ENCODE measurements at places on chromosomes 16 and 17.

GRCh38 chr17:47955497-47956461 is 1.9 kb downstream of the PRR15L start:
- peak; percentile 47 for DNase-seq

GRCh38 chr16:89112377-89113151 is 18.9 kb downstream of the ACSF3 start:
- no peak for DNase-seq

GRCh38 chr17:73770115-73770848 is 126.0 kb upstream of the SDK2 start:
- DNase-seq, result peak; percentile 78

GRCh38 chr16:68356249-68356918 is 45.6 kb downstream of the PRMT7 start:
- no peak for DNase-seq

DNA sequence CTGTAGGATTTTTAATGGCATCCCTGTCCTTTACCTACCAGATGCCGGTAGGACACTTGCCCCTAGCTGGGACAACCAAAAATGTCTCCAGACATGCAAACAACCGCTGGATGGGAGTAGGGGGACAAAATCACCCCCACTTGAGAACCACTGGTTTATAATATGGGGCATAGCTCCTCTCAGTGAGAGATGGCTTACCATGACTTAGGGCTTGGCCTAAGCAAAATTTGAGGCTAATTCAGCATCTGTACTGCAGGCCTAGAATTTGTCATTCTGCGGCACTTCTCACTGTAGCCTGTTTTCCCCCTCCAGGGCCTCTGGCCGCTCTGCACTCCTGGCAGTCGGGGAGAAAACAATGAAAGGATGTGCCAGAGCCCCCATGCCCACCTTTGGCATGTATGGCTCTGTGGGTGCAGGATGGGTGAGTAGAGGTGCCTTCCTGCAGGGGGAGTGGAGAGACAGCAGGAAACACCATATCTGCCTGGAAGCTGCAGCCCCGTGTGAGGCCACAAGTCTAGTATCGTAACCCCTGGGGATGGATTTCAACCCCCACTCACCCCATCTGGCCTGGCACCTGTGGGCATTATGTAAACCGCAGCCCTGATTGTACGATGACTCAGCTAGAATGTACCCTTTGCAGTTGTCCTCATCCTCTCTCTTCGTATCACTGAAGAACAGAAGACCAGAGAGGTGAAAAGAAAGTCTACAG is 268.1 kb downstream of the SOX9 start:
- DNase-seq, result no peak

- no peak for DNase-seq
These were observed 10.3 kb downstream of the FLCN start for GRCh38 chr17:17226451-17227265.

DNA sequence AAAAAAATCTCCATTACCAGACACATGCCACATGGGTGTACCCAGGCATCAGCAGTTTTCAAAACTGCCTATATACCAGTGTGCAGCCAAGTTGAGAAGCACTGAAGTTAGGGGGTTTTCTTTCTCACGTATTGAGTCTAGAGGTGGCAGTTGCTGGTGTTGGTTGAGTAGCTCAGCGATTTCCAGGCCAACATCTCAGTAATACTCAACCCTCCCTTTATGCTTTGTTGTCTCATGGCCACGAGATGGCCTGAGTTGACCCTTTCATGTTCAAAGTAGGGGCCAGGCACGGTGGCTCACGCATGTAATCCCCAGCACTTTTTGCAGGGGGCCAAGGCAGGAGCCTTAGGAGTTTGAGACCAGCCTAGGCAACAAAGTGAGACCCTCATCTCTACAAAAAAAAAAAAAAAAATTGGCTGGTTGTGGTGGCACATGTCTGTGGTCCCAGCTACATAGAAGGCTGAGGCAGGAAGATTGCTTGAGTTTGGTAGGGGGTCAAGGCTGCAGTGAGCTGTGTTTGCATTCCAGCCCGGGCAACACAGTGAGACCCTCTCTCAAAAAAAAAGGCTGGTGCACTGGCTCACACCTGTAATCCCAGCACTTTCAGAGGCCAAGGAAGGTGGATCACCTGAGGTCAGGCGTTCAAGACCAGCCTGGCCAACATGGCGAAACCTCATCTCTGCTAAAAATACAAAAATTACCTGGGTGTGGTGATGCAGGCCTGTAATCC is 10.8 kb downstream of the LRRC3C start:
- no peak for DNase-seq

GRCh38 chr17:82754297-82755208 is 2.7 kb downstream of the TBCD start:
- DNase-seq, result no peak

GRCh38 chr17:7844292-7845154 is 10.3 kb upstream of the TMEM88 start:
- DNase-seq, result peak; percentile 87

GRCh38 chr17:51869387-51869786 is 289.1 kb downstream of the CA10 start:
- DNase-seq, result no peak

DNA sequence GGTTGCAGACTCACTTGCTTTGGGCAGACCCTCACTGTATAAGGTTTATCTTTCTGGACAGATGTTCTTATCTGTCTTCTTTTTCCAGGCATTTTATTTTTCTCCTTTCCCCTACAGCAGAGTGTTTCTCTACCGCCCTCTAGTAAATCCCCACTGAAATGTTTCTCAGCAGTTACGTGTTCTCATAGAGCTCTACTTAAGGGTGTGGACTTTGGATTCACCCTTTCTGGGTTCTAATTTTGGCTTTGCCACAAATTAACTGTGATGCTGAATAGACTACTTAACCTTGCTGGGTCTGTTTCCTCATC is 2.0 kb downstream of the ADAT1 start:
- no peak for DNase-seq

- peak; percentile 63 for DNase-seq
These were observed at the start of gene CORO1A for GRCh38 chr16:30183233-30184095. TSS of gene CORO1A (plus strand) at chr16:30183602. CDS start at chr16:30185210, 1,608 bp downstream.

- DNase-seq, result peak; percentile 43
These were observed 15.6 kb upstream of the ZFPM1 start for GRCh38 chr16:88437367-88437964.

GRCh38 chr16:67443265-67443664 is 12.3 kb downstream of the HSD11B2 start:
- no peak for DNase-seq

GRCh38 chr17:1563786-1564613 is 1.4 kb upstream of the PITPNA start:
- DNase-seq, result no peak

- no peak for DNase-seq
These were observed 245.7 kb downstream of the FOXL1 start for GRCh38 chr16:86823888-86824671.

DNA sequence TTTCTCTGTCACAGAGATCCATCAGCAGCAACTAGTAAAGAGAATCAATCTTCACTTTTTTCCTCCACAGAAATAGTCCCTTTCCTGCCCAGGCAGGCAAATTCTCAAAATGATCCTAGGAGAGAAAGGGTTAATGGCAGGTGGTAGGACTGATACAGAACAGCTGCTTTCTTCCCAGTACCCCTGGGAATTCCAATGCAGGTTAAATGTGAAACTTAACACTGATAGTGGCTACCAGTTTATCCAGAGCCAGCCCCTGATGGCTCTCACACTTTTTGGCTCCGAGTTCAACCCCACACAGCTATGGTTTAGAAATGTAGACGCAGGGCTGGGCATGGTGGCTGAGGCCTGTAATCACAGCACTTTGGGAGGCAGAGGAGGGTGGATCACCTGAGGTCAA is 22.2 kb downstream of the MARVELD3 start:
- DNase-seq, result no peak

GRCh38 chr16:58551496-58551895 is 36.2 kb downstream of the SETD6 start:
- DNase-seq, result no peak

DNA sequence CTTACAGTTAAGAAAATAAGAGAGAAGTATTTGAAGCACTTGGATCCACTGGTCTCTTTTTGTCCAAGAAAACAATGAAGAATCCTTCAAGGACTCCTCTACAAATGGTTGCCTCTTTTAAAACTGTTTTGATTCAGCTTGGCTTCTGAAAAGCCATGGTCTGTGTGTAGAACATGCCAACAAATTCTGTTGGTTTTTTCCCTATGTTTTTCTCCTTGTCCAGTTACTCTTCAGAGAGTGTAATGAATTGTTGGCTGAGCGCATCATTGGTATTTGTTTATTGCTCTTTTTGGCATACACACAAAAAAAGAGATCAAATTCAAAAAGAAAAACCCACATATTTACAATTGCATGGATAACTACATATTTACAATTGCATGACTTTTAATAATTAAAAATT is at the start of gene ABCA10:
Gene ABCA10, minus strand, starts transcription at position 249 of the 400 bp plus-strand sequence. CDS start 3,466 bp downstream, outside the sequence.
- no peak for DNase-seq

DNA sequence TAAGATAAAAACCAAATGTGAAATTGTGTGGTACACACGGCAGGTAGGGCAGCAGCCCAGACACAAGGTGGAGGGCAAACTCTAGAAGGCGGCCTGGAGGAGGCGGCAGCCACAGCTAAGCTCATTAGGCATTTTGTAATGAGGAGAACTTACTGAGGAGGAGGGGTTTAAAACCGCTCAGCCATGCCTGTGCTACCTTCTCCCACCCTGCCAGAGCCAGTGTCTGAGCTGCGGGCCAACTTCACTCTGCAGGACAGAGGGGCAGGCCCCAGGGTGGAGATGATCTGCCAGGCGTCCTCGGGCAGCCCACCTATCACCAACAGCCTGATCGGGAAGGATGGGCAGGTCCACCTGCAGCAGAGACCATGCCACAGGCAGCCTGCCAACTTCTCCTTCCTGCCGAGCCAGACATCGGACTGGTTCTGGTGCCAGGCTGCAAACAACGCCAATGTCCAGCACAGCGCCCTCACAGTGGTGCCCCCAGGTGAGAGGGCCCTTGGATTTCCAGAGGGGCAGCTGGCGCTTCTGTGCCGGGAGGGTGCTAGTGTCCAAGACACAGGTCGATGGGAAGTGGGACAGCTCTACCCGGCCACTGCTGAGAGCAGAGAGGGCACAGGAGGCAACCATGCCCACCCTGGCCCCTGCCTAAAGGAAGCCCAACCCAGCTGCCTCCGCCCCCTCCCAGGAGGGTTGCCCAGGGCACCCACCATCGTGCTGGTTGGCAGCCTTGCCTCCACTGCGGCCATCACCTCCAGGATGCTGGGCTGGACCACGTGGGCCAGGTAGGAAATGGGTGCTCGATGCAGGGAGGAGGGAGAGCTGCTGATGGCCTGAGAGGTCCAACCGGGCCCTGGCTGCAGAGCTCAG is 4.3 kb upstream of the SYNGR2 start:
- DNase-seq, result no peak

DNA sequence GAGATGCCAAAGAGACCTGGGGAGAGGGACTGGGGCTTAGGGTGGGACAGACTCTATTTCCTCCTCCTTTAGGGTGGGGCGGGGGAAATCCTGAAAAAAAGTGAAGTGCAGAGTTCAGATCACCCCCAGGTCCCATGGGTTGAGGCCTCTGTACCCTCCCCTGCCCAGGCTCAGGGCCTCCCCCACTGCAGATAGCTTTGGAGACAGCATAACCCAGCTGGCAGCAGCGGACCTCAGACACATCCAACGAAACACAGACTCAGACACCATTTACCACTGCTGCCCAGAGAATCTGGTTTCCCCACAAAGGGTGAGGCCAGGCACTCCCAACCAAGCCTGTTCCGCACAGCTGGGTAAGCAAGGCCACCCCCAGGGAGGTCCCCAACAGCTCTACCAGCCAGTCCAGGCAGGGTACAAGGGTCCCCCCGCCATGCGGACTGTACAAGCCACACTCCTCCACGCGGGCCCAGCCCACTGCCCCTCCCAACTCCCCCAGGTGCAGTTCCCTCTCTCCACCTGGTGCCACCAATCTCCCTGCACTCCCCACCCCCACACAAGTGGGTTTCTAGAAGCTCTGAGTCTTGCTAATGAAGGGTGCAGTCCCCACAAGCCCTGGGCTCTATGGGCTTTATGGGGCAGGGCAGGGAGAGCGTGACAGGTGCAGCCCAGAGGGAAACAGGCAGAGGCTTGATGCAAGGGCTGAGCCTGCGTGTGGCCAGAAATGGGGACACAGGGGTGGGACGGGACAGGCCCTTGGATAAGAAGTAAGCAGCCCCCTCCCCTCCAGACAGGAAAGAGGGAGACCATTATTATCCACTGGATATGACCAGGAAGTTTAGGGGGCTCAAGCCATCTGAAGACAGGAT is 8.9 kb downstream of the RHBDF2 start:
- DNase-seq, result no peak

DNA sequence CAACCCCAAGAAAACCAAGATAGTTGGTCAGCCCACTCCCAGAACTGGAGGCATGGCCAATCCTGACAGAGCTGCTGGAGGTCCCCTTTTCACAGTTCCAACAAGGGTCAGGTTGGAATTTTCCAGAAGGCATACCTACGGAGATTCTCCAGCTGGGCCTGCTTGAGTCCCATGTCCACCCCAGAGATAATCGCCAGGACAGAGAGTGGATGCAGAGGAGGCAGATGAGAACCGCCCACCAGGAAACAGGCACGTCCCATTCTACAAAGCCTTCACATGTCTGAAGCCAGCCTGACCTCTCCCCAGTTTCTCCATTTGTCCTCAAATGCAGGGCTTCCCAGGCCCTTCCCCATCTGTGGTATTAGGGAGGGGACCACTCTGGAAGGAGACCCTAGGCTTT is 47.4 kb upstream of the SMURF2 start:
- no peak for DNase-seq

GRCh38 chr17:38705523-38705802 is 390 bp downstream of the MLLT6 start:
- DNase-seq, result no peak

GRCh38 chr16:4058386-4058785 is 57.9 kb downstream of the ADCY9 start:
- no peak for DNase-seq

- DNase-seq, result no peak
These were observed 12.8 kb downstream of the CAVIN1 start for GRCh38 chr17:42410319-42410685.

GRCh38 chr16:678858-679813 is 1.1 kb upstream of the STUB1 start:
- DNase-seq, result peak; percentile 41

- DNase-seq, result no peak
These were observed 7.5 kb downstream of the CDH3 start for GRCh38 chr16:68652659-68653058.

DNA sequence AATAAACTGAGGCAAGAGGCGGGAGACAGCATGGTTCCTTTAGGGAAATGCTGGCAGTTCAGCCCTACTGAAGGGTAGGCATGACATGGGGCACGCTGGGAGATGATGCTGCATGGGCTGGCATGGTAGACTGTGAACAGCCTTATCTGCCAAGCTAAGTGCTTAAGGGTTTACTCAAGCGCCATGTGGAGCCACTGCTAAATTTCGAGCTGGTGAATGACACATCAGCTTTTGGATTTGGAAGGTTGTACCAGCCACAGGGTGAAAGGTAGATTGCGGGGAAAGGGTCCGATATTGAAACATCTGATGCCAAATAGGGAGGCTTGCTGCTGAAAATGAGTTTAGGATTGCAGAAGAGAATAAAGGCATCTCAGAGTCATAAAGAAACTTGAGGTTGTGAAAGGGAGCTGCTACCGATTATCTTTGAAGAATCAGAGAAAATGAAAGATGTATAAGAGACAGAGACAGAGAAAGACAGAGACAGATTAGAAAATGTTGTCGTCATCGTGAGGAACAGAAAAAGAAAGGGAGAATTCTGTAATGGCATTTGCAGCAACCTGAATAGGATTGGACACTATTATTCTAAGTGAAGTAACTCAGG is 16.3 kb downstream of the PIK3R5 start:
- DNase-seq, result no peak
